Foreskin melanocyte (primary cell): ENCODE measurements at places on chromosomes 5 and 9.

GRCh38 chr5:133423618-133424282 lies 188.6 kb downstream of the FSTL4 start:
- DNase-seq, result peak; percentile 62

GRCh38 chr5:80125022-80125961 lies 90.1 kb downstream of the THBS4 start:
- DNase-seq, result no peak

- DNase-seq, result no peak
Measured at GRCh38 chr5:149638546-149639241, 57.4 kb downstream of the ARHGEF37 start.

DNA sequence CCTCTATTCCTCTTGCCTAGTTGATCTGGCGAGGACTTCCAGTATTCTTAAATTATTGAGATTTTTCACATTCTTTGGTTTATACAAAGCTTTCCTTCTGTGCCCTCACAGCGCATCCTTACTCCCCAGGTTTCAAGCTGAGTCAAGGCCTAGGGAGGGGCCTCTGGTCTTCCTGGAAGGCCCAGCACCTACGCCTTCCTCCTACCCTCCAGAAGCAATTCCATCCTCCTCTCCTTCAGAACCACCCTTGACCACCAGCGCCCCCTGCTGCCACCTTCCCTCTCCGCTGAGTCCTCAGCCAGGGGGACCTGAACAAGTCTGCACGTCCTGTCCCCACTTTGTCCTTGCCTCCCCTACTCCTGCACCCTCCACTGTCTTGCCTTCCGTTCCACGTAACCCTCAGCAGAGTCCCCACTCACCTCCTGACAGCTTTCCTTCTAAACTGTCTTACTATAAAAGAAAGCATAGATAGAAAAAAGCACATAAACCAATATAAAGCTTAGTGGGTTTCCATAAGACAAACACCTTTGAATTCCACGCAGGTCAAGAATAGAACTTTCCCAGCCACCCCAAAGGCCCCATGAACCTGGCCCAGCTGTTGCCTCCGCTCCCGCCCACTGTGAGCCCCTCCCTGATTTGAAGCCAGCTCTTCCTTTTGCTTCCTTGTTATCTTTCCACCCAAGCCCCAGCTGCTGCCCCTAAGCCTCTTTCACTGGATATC lies 63.0 kb upstream of the CTSL start:
- no peak for DNase-seq

GRCh38 chr9:72315510-72316311 lies 49.3 kb downstream of the ZFAND5 start:
- no peak for DNase-seq

GRCh38 chr5:146428658-146429057 lies 18.5 kb upstream of the TCERG1 start:
- DNase-seq, result no peak

- peak; percentile 64 for DNase-seq
Measured at GRCh38 chr9:108386859-108387384, 468.9 kb downstream of the ACTL7B start.

DNA sequence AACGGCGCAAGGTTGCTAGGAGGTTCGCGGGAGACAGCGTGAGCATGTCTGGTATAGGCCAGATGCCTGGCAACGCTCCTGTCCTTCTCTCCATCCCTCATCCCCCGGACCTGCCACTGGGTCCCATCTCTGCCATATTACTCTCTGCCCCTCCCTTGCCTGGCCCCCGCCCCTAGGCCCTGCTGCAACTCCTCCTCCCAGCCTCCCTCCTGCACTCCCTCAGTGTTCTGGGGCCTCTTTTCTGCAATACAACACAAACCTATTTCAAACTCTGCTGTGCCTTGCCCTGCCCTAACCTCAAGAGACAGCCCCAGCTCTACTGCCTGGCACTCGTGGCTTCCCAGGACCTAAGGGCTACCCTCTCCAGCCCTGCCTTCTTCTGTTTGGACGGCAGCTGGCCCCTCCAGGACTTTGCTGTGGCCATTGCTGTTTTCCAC lies 8.9 kb upstream of the DBN1 start:
- DNase-seq, result no peak

GRCh38 chr9:126490871-126491567 lies 122.7 kb upstream of the LMX1B start:
- DNase-seq, result peak; percentile 46

GRCh38 chr9:128370367-128370751 lies 815 bp upstream of the URM1 start:
- DNase-seq, result no peak

DNA sequence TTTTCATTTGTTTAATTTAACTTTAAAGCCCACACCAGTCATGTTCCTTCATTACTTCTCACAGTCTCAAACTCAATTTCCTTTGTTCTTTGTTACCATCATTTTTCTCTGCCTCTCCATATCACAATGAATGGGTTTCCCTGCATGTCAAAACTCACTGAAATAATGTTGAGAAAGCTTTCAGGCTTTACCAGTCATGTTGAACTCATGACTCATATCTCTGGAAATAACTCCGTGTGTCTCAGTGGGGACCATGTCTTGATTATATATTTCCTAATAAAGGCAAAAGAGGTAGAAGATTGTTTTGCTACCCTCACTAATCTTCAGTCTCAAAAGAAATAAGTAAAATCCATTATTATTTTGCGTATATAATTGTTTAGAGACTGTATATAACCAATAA lies 231.2 kb downstream of the CHSY3 start:
- DNase-seq, result peak; percentile 74
